ENCODE measurements at places on chromosomes 5 and 9.
A peak's percentile ranks its signal among the peaks of the same experiment; 100 is the strongest.

- no peak for DNase-seq
Measured at GRCh38 chr5:180117000-180117725, 45.6 kb upstream of the RNF130 start.

DNA sequence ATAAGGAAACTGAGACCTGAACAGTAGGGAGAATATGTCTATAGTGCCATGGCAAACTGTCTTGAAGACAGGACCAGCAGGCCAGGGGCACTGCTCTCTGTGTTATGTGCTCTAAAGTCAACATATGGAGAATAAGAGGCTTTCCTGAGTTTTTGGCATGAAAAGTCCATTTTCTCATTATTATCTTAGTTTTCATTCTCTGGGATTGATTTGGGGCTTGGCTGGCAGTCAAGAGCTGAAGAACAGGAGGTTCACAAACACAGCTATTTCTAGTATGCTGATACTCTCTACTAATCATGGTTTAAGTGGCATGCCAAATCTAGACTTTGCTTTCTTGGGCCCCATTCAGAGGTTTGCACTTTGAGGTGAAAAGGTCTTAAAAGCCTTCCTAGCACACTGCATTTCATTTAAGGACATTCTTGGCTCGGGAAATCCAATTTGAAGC is 404.4 kb downstream of the ZNF608 start:
- DNase-seq, result no peak

DNA sequence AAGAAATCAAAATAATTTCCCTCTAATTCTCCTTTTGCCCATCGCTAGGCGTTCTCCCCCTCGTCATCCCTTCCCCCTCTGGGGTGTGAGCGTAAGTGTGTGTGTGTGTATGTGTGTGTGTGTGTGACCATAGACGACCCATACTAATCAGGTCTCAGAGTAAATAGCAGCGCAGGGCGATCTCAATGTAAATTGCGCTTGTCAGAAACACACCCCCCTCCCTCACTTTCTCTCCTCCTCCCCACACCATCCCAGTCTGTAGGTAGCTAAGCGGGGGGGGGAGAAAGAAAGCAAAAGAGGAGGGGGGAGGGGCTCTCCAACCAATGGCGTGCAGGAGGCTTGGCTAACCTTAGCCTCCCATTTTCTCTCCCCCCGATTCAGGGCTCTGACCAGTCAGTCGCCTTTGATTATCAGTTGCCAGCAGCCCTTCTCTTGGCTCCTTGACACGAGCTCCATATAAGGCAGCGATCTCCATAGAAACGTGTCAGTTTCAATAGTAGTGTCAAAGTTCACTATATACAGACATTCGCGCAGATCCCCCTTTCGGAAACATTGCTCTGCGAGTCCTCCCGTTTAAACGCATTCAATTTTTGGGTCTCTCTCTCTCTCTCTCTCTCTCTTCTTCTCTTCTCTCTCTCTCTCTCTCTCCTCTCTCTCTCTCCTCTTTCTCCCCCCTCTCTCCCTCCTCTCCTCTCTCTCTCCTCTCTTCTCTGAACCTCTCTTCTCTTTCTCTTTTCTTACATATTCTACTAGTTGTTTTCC is at the start of gene NR2F1:
Gene NR2F1, plus strand, starts transcription at position 546 of the 762 bp plus-strand sequence. CDS start 1,802 bp downstream, outside the sequence.
- DNase-seq, result peak; percentile 99

GRCh38 chr5:143239882-143240518 is 163.5 kb downstream of the NR3C1 start:
- no peak for DNase-seq

- no peak for DNase-seq
Measured at GRCh38 chr5:88780736-88781135, 102.2 kb downstream of the MEF2C start.

All from AG04450 (cell line).